Esophagus squamous epithelium (tissue), 5 donors: ENCODE measurements at places on chromosomes 3 and 15.

DNA sequence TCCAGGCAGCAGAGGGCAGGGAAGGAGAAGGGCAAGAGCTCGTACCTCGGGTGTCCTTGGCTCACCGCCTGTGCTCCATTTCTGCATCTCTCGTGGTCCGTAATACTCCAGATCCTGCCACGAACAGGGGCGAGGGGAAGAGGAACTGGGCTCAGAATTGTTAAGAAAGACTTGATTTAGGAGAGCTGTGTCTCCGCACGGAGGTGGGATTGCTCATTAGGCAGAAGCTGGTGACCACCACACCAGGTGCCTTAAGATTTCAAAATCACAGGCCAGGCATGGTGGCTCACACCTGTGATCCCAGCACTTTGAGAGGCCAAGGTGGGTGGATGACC is 37.2 kb upstream of the BDH1 start:
- DNase-seq, result no peak

GRCh38 chr15:69973102-69973714 is 124.5 kb downstream of the TLE3 start:
- DNase-seq, result no peak

GRCh38 chr15:57337868-57338411 is 38.4 kb upstream of the CGNL1 start:
- no peak for DNase-seq

- DNase-seq, result no peak
Measured at GRCh38 chr15:64305261-64305660, 50.7 kb downstream of the CSNK1G1 start.

DNA sequence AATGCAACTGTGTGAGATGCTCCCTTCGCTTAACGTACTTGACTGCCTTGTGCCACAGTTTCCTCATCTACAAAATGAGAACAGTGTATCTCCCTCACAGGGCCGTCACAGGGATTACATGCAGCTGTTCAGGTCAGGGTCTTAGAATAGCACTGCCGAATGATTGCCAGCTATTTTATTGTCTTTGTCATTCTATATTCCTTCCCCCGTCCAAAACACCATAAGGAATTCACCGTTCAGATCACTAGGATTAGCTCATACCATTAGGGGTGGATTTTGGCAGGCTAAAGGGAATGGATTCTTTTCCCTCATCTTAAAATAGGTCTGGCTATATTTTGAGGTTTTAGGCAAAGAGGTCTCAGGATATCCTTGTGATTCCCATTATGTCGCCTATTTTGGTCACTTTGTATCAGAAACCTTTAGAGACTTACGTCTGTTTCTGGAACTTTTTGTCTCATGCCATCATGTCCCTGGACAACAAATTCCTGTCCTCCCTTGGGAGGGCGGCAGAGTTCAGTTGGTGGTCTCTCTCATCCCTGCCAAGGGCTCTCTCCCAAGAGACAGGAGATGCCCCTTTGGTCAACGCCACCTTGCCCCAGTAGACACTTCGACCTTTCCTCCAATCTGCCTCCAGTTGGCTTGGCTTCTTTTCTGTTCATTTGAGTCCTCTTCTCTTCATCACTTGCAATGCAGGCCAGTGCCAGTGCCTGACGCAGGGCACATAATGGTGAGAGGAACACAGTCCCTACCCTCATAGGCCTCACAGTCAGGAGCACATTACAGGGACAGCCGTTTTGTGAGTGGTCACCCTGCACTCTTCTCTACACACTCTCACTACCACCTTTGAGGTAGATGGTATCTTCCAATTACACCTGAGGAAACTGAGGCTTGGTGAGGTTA is 171.6 kb upstream of the BHLHE40 start:
- no peak for DNase-seq

DNA sequence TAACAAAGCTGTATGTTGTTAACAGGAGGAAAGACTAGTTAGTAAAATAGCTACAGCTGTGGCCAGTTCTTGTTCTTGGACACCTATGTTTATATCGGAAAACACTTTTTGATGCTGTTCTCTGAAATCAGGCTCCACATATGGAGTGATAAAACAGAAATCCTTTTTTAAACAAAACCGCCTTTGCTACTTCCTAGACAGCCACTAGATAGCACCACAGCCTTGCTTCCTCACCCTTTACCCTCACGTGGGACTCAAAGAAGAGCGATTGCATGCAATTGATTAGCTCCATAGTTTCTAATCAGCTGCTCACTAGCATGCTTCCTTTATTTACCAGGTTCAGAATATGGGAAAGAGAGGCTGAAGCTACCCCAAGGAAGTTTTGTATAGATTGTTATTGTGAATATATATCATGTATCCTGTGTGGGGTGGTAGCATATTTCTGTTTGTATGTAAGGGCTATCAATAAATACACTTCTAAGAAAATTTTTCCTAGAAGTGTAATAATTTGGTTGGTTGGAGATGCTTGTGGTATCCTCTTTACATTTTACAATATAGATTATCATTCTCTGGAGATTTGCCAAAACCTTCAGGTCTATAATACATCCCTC is 4.3 kb upstream of the MTFMT start:
- DNase-seq, result no peak

- DNase-seq, result no peak
Measured at GRCh38 chr3:71244826-71245488, 338.6 kb downstream of the FOXP1 start.

DNA sequence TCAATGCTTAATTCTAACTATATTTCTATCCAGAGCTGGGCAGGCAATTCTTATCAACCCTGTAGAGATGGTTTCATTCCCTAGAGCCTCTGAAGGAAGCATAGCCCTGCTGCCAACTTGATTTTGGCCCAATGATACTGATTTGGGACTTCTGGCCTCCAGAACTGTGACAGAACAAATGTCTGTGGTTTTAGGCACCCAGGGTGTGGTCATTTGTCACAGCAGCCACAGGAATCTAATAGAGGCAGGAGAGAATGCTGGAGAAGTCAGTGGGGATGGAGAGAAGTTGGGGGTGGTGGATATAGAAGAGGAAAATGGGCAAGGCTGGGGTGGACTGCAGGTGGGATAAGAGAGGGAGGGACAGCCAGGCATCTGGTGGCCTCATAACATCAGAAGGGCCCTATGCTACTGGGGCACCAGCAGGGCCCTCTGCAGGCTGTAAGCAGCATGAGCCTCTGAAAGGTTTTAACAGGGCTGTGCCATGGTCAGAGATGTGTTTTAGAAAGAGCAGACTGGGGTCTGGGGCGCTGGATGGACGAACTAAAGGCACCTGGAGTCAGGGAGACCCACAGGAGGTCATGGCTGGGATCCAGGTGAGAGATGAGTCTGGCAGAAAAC is 19.8 kb downstream of the MRPS11 start:
- DNase-seq, result no peak

DNA sequence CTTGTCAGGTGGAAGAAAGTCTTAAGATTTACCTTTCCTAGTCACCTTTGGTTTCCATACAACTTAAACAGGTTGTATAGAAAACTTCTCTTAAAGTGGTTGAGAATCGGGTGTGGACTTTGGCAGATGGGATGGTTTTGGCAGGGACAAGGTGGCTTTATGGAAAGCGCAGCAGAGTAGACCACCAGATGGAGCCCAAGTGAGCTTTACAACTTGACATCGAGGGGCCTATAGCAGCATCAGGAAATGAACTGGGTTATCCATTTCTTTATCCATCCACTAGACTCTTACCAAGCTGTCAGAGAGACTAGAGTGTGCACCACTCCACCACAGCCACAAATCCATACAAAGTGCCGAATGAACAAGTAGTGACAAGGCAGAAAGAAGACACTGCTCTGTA is 85.3 kb upstream of the MBNL1 start:
- DNase-seq, result no peak

GRCh38 chr3:12553921-12554391 is 2.9 kb upstream of the MKRN2 start:
- DNase-seq, result no peak

DNA sequence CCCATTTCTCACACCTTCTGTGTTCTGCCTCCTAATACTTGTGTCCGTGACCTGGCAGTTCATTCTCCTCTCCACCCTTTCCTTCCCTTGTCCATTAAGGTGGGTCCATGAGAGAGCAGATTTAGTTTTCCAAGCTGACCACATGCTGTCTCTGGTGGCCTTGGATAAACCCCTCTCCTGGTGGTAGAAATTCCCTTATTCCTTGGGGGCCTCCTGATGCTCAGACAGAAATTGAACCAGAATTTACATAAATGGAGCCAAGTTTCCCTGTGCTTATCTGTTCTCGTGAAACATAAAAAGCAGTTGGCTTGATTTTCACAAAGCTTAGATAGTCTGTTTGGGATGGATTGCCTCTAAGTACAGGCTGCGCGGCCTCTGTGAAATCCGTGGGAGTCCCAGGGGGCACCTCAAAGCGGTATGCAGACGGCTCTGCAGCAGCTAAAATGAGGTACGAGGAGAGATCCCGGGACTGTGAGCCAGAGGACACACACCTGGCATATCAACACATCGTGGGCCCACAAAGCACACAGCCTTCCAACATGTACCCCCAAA is 101.0 kb upstream of the NMNAT3 start:
- DNase-seq, result no peak

DNA sequence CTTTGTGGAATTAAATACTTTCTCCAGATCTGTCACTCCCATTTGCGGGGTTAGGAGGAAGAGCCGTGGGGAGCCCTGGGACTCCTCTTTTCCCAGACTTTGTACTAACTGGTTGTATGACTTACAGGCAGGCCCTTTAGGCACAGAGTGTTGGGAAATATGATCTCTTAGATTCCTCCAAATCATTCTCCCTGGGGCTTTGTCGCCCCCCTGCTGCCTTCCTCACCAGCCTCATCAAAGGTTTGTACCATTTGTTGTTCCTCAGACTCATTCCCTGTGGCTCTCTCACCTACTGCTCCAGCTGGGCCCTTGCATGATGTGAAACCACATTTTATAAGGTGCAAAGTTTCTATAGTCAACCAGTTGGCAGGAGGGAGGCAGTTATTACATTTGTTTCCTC is 56.4 kb downstream of the CRYGS start:
- no peak for DNase-seq

- DNase-seq, result no peak
Measured at GRCh38 chr3:185653949-185654757, 68.1 kb downstream of the SENP2 start.

- no peak for DNase-seq
Measured at GRCh38 chr15:88258093-88258641, 1.6 kb upstream of the NTRK3 start.

- no peak for DNase-seq
Measured at GRCh38 chr3:195075199-195075940, 195.6 kb downstream of the XXYLT1 start.

DNA sequence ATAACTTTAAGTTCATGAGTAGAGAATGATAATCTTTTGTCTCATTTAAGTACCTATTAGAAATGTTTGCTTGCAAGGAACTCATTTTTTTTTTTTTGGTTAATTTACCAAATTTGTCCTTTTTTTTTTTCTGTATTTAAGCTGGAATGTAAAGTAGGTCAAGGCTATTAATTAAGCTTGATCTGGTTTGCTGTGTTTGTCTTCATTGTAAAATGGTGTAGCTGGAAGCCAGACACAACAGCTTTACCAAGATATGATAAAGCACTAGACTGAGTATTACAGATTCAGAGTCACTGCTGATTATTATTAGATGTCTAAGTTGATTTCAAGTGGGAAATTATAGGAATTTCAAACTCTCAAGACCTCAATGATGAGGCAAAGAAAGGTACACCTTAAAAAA is 15.0 kb upstream of the ZPLD1 start:
- DNase-seq, result no peak

- DNase-seq, result no peak
Measured at GRCh38 chr3:133760916-133761315, 14.7 kb downstream of the TF start.

GRCh38 chr3:124221422-124221821 is 229.5 kb upstream of the ROPN1 start:
- no peak for DNase-seq

DNA sequence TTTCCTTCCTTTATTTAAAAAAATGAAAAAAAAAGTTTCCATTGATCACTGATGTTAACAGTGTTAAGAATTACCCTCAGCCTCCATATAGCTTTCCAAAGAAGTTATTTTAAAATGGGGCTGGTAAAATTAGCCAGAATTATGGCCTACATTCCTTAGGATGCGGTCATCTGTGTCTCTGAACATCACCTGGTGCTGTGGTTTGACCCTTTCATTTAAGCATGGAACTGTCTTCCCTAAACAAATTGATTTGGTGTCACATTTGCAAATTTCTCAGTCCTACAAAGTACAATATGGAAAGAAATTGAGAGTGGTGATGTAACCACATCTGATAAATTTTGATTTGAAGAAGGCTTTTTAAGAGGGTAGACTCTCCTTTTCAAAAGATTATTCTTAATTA is 40.3 kb upstream of the ZPLD1 start:
- DNase-seq, result no peak

GRCh38 chr3:148066802-148067201 is 630.9 kb upstream of the AGTR1 start:
- no peak for DNase-seq

DNA sequence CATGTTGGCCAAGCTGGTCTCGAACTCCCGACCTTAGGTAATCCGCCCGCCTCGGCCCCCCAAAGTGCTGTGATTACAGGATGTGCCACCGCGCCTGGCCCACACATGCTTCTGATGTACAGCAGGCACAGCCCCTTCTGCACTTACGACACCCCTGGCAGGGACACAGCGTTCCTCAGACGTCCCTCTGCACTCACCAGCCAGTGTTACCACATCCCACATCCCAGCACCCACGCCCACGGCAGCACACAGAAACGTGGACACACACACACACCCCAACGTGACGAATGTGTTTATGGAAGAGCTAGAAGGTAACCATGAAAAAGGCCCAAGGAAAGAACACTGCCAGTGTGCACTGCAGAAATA is 576 bp upstream of the RPAP1 start:
- no peak for DNase-seq

GRCh38 chr15:68930268-68931022 is at the start of gene SPESP1:
TSS of gene SPESP1 (plus strand) at chr15:68930525. CDS start at chr15:68930654, 129 bp downstream.
- DNase-seq, result no peak

DNA sequence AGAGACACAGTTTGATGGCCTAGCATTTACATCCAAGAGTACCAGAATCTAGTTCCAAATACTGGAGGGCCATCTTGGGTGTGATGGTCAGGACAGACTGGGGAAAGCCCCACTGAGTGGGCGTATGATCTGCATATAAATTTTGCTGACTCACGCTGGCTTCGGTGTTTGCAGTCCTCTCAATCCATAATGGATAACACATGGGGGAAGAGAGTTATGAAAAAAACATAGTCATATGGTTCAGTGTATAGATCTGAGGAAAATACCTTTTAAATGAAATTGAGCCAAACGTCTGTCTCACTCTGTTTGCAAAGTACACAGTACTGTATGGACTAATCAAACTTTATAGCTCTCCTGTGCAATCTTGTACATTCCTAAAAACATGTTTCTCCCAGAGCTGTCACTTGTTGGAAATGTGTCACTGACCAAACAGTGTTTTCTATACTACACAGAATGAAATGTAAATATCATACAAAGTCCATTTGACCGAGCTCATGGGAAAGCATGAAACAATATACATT is 125.3 kb upstream of the THBS1 start:
- DNase-seq, result no peak

DNA sequence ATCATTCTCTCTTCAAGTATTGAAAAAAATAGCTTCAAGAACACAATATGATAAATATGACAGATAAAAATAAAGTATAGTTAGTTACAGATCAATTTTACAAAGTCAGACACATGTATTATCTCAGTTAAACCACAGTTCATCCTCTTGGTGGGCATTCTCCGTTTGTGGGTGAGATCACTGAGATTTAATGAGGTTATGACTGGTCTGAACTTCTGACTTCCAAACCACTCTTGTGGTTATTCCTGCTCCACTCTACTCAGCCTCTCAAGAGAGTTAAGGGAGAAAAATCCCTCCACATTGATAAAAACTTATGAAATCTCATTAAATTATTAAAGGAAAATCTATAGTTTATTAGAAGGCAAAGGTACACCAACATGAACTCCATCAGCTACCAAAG is 229.9 kb upstream of the LRTM1 start:
- DNase-seq, result no peak

GRCh38 chr3:89113893-89114840 is 6.7 kb downstream of the EPHA3 start:
- no peak for DNase-seq
